ENCODE measurements at places on chromosomes 12 and 14.

DNA sequence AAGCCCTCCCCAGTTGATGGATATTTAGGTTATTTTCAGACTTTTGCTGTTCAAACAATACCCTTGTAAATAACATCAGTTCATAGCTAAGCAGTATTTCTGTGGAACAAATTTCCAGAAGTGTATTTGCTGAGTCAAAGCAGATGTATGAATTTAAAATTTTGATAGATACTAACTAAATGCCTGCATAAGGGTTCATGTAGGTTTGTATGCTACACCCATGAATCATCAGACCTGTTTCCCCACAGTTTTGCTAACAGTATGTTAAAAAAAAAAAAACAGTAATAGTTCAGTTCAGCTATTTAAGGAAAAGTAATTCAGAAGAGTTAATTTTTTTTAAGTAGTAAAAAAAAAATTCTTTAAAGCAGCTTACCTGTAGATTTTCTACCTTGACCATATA lies 236.1 kb upstream of the DIO2 start:
- peak; percentile 42 for DNase-seq

DNA sequence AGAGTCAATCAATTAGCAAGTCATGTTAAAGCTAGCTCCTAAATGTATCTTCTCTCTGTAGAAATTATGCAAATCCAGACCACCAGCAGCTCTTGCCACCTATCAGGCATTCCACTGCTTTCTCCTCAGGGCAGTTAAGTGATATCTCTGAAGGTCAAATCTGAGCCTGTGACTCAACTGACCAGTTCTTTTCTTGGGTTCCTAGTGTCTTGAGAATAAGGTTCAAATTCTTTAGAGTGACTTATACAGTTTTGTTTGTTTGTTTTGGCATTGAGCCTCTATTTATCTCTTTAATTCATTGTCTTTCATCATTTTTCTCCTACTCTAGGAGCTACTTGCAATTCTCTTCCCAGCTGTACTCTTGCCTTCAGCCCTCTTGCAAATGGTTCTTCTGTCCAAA lies 2.5 kb upstream of the LRIG3 start:
- DNase-seq, result peak; percentile 12

- no peak for DNase-seq
These were observed 1469.3 kb downstream of the AACS start for GRCh38 chr12:126534495-126534894.

DNA sequence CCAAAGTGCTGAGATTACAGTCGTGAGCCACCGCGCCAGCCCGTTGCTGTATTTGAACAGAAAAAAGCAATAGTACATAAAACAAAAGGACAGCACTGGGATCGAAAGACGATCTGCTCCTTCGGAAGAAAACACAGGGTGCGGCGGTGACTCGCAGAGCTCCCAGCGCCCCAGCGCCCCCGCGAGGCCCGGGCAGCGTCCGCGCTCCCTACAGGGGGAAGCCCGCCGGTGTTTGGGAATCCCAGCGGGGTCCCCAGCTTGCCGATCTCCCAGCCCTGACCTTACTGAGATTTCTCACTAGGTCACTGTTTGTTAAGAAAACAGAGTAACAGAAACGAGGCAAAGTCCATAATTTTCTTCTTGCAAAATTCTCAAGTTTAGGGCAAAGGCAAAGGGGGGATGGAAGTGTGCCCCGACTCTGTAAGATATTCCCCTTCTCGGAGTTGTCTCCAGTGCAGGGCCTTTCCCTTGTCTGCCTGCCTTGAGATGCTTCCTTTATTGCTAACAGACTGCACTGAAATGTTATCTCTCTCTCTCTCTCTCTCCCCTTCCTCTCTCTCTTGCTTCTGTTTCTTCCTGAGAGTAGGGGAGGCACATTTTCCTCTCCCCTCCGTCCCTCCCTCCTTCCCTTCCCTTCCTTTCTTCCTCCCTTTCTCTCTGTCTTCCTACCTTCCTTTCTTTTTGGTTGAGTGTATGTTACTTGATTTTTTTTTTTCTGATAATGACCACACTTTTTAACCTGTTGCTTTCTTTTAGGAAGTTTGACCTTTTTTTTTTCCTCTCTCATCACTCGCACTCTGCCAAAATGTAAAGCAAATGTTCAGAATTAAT lies 91.9 kb downstream of the TMEM30B start:
- peak; percentile 63 for DNase-seq

GRCh38 chr12:6914947-6915788 lies 788 bp downstream of the ENO2 start:
- DNase-seq, result peak; percentile 20

- DNase-seq, result no peak
These were observed 108.5 kb downstream of the NRXN3 start for GRCh38 chr14:78278464-78279250.

All from fibroblast of upper back skin (primary cell).